ENCODE measurements at places on chromosomes 16 and 17.
A peak's percentile ranks its signal among the peaks of the same experiment; 100 is the strongest.

- no peaks in the 10 kb centered on the region for H3K4me1 ChIP-seq
- peaks cover 1% of the 10 kb centered on the region for H3K36me3 ChIP-seq
- peaks cover 10% of the 10 kb centered on the region for H3K27me3 ChIP-seq
These were observed 151.5 kb upstream of the ERCC4 start for GRCh38 chr16:13768471-13768870.

- no peak for DNase-seq
- H3K4me3 ChIP-seq: no peak overlapping the region
- no peak overlapping the region for H3K27ac ChIP-seq
- no peaks in the 10 kb centered on the region for H3K36me3 ChIP-seq
- peaks cover 45% of the 10 kb centered on the region for H3K27me3 ChIP-seq
These were observed 9.3 kb downstream of the CTRB2 start for GRCh38 chr16:75197522-75198134.

- H3K27ac ChIP-seq: no peak overlapping the region
- peaks cover 22% of the 10 kb centered on the region for H3K27me3 ChIP-seq
- H3K36me3 ChIP-seq: no peaks in the 10 kb centered on the region
- H3K4me1 ChIP-seq: no peaks in the 10 kb centered on the region
- no peak overlapping the region for H3K4me3 ChIP-seq
These were observed 298.5 kb upstream of the FOXF1 start for GRCh38 chr16:86211800-86212199.

DNA sequence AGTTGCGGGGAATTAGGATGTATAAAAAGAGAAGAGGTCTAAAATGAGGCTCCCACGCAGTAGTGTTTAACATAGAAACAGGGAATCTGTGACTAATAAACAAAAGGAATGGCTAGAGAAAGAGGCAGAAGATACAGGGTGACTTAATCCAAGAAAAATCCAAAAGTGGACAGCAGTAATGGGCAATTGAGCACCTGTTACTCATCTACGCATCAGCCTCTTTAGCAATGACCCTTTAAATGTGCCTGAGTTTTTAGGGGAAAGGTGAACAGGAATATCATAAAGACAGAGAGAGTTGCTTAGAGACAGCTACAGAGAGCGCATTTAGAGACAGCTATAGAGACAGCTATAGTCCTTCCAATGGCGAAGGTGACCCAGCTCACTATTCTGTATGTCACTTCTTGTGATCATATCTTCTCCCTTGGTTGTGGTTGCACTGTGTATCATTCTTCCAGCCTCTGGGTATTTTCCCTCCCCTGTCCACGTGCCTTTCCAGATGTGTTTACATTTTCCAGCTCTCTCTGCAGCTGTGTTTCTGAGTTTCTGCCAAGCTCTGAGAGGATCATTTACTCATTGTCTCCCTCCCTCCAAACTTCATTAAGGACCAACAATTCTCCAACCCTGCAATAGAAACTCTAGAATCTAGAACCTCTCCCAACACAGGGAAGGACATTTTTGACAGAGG lies 61.5 kb downstream of the MYOCD start:
- no peaks in the 10 kb centered on the region for H3K36me3 ChIP-seq
- no peak overlapping the region for H3K27ac ChIP-seq
- no peak overlapping the region for H3K4me3 ChIP-seq
- no peaks in the 10 kb centered on the region for H3K4me1 ChIP-seq
- no peak for DNase-seq
- H3K27me3 ChIP-seq: peaks cover 10% of the 10 kb centered on the region

DNA sequence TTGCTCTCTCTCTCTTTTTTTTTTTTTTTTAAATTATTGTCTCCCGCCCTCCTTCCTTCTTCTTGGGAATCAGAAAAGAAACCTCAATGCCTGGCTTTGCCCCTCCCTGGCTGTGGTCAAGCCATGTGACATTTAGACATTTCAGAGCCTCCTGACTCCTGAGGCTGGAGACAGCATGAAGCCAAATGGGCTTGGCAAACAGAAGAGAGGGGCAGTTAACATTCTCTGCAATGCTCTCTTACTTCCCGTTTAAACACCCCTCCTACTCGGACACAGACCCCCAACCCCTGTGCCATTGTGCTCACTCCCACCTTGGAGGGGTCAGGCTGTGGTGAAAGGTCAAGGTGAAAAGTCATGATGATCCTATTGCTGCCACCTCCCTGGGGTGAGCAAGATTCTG lies 14.7 kb upstream of the MEOX1 start:
- peaks cover 21% of the 10 kb centered on the region for H3K27me3 ChIP-seq
- H3K36me3 ChIP-seq: peaks cover 6% of the 10 kb centered on the region
- H3K27ac ChIP-seq: no peak overlapping the region
- DNase-seq: no peak

DNA sequence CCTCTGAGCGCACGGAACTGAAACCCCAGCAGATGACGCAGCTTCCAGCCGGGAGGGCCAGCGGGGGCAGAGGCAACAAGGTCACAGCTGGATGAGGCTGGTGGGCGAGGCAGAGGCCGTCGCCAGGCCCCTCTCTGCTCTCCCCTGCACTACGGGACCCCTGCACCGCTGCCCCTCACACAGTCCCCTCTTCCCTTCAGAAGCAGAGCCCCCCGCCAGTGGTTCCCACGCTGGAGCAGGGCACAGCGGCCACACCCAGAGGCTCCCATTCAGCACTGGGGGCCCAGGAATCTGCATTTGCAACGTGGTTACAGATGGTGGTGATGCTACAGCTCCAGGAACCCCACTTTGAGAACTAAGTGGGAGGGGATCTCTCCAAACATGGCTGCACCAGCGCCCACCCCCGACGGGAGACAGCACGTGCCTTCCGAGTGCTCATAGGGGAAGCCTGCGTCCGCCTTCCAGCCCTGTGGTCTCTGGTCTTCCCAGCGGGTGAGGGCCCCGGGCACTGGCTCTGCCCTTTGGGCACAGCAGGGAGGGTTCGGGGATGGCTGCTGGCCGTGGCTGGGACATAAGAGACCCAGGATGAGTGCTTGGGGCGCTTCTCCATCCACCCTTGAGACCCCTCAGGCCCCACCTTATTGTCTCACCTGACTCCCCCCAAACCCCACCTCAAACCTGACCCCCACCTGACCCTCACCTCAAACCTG lies 4.7 kb upstream of the RAB40B start:
- no peaks in the 10 kb centered on the region for H3K36me3 ChIP-seq
- no peak for DNase-seq
- H3K4me1 ChIP-seq: peaks cover 6% of the 10 kb centered on the region
- no peak overlapping the region for H3K4me3 ChIP-seq
- no peaks in the 10 kb centered on the region for H3K27me3 ChIP-seq

DNA sequence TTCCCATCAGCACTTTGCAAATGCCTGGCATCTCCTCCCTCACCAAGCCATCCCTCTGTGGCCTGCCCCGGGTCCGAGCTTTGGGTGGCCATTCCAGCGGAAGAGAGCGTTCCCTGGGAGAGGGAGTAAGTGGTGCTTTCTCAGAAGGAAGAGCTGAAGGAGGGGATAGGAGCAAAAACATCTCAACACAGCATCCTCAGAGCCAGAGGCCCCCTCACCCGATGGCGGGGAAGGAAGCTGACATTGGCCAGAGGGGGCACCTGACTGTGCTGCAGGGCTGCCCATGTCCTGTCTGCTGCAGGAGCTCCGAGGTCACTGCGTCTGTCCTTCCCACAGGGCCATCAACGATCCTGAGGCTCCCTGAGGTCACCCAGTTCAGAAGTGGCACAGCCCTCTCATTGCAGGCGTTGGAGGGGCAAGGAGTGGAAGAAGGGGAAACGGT lies 427 bp upstream of the TLCD3B start:
- peaks cover 17% of the 10 kb centered on the region for H3K4me1 ChIP-seq
- H3K27ac ChIP-seq: no peak overlapping the region
- H3K27me3 ChIP-seq: peaks cover 77% of the 10 kb centered on the region
- no peak overlapping the region for H3K4me3 ChIP-seq
- peaks cover 2% of the 10 kb centered on the region for H3K36me3 ChIP-seq
- DNase-seq: no peak

DNA sequence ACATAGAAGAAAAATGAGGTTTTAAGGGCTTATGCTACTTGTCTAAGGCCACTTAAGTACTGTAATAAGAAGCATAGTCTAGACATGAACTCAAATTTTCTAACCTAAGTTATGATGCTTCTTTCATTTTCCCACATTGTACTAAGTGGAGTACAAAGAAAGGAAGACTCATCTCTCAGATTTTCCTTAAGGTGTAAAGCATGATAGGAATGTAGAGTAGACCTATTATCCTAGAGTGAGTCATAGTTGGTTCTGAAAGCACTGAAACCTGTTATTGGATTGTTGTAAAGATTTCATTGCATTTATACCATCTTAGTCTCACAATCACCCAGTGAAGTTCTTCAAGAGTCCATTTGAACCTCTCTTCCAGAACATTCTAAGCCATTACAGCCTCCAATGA lies 343.8 kb downstream of the TOX3 start:
- no peak overlapping the region for H3K27ac ChIP-seq
- H3K36me3 ChIP-seq: no peaks in the 10 kb centered on the region
- H3K4me3 ChIP-seq: no peak overlapping the region
- H3K27me3 ChIP-seq: peaks cover 11% of the 10 kb centered on the region
- no peaks in the 10 kb centered on the region for H3K4me1 ChIP-seq

DNA sequence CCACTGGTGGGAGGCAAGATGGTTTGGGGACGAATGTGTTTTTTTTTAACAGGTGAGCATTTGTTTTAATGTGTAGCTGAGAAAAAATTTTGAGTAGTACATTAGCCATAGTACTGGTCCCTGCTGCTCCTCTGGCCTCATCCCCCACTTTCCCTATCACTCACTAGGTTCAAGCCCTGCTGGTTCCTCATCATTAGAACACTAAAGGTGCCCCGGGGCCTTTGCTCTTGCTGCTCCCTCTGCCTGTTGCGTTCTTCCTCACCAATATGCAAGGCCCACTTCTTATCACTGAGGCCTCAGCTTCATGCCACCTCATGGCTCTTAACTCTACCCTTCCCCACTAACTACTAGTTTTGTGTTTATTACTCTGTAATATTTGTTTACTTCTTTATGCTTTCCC lies 74.5 kb downstream of the GNAO1 start:
- H3K27ac ChIP-seq: peak overlapping the region; percentile 77
- peaks cover 73% of the 10 kb centered on the region for H3K4me1 ChIP-seq
- peaks cover 6% of the 10 kb centered on the region for H3K36me3 ChIP-seq

DNA sequence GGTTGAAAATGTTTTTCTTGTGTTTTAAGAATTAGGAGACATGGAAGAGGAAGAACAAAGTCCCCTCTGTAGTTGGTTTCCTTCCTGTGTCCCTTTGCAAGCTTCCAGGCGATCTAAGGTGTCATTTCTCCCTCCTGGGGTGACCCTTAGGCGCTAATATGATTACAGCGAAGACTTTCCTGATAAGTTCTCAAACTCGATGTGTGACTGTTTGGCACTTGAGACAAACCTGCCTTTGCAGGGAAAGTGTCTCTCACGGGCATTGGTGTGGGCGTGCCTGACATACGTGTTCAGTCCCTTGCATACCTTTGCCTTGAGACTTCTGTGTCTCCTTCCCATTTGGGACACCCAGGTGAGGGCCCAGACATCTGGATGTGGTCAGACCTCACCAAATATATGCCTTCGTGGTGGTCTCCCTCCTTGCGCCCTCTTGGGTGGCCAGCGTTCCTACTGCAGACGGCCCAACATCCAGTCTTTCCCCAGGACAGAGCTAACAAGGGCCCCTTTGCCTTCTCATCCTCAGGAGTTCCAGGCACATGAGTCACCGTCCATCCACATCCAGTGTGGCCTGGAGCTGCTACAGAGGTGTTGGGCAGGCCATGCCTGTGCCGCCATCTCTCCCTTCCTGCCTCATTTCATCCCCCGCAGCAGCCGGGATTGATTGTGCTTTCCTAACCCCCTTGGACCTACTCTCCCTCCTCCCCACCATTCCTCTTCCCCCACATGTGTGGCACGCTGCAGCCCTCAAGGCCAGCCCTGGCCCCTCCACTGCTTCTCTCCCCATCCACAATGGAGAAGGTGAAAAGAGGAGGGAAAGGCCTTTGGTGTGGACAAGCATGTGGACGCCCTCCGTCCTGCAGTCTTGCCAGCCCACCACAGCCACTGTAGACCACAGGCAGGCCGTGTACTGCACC lies 3.1 kb upstream of the JPT2 start:
- no peaks in the 10 kb centered on the region for H3K27me3 ChIP-seq
- H3K27ac ChIP-seq: no peak overlapping the region
- H3K36me3 ChIP-seq: peaks cover 8% of the 10 kb centered on the region
- DNase-seq: no peak

DNA sequence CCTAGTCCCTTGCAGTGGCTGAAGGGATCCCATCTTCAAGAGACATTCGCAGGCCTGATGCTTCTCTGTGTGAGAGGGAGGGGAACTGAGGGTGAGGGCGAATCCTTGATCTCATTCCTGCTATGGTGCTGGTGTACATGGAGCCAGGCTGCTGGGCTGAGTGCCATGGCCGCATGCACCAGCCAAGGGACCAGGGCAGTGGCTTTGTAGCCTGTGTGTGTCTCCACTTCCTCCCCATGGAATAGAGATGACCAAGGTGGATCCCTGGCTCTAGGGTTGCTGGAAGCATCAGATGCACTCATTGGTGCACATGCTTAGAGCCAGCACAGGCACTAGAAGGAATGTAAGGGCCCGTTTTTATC lies 195.0 kb downstream of the FOXL1 start:
- H3K4me3 ChIP-seq: no peak overlapping the region
- peaks cover 31% of the 10 kb centered on the region for H3K27me3 ChIP-seq
- no peak overlapping the region for H3K27ac ChIP-seq
- DNase-seq: no peak
- H3K4me1 ChIP-seq: no peaks in the 10 kb centered on the region

GRCh38 chr17:44959821-44960531 lies 8.1 kb downstream of the C1QL1 start:
- no peak overlapping the region for H3K27ac ChIP-seq
- peaks cover 1% of the 10 kb centered on the region for H3K36me3 ChIP-seq
- H3K27me3 ChIP-seq: peaks cover 71% of the 10 kb centered on the region
- no peak for DNase-seq

GRCh38 chr17:75350029-75350428 lies 55.4 kb downstream of the GRB2 start:
- H3K4me3 ChIP-seq: no peak overlapping the region
- H3K27ac ChIP-seq: peak overlapping the region; percentile 2
- H3K4me1 ChIP-seq: peaks cover 61% of the 10 kb centered on the region

DNA sequence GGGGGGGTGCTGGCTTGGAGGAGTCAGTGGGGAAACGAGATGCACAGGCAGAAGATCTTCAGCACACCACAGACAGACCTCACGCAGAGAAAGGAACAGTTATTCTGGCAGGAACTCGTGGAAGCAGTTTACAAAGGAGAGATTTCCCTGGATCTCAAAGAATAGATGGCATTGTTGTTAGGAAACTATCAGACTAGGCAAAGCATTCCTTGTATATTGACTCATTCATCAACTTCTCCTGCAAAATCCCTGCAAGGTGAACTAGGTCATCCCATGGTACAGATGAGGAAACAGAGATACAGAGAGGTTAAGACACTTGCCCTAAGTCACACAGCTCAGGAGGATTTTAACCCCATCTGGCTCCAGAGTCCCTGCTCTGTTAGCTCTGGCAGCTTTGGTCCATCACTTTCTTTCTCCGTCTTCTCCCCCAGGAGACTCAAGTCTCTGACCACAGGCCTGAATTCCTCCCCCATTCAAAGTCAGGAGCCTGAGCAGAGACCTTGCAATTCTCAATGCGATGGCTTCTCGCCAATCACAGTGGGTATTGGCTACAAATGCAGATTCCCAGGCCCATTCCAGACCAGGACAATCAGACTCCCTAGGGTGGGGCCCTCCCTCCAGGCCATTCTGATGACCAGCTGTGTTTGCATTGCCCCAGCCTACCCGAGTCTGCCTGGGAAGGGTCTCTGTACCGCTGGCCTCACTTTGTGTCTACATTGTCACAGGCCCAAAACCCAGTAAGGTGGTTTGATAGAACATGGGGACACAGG lies 56.4 kb downstream of the LITAF start:
- peaks cover 11% of the 10 kb centered on the region for H3K36me3 ChIP-seq
- H3K4me3 ChIP-seq: no peak overlapping the region
- peaks cover 16% of the 10 kb centered on the region for H3K4me1 ChIP-seq
- no peak overlapping the region for H3K27ac ChIP-seq

Measured in central memory CD8-positive, alpha-beta T cell (primary cell).